ENCODE measurements at places on chromosomes 5 and 9.

- DNase-seq, result no peak
Measured at GRCh38 chr9:105114318-105114717, 130.1 kb upstream of the SLC44A1 start.

GRCh38 chr5:40689438-40689837 lies 9.7 kb downstream of the PTGER4 start:
- no peak for DNase-seq

GRCh38 chr5:101897914-101898313 lies 398.2 kb downstream of the SLCO4C1 start:
- DNase-seq, result no peak

DNA sequence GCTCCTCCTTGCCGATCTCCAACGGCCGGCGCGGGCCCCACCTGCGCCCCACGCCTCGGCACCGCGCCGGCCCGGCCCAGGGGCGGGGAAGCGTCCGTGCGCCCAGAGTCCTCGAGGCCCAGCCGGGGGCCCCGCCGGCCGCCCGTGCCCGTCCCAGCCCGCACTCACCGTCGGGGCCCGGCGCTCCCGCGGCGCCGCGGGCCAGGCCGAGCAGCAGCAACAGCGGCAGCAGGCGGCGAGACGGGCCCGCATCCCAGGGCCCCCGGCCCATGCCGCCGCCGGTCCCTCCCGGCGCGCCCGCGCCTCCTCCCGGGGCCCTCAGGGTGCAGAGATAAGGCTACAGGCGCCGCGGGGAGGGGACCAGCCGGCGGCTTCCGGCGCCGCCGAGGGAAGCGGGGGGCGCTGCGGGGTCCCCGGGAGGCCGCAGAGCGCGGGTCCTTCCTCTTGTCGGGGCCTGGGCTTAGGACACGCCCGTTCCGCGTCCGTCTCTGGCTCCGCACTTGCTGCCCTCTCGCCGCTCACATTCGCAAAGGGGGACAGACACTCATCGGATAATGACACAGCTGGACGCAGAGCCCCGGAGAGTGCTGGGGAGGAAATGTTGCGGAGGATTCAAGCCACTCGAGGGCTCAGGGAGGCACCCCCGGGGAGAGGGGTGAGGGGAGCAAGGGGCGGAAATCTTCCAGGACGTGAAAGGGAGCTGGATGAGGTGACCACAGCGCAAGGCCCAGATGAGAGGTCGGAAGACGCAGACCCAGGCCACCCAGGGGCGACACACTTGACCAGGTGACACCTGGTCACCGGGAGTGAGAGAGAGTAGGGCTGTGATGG lies at the start of gene SUSD1:
SUSD1 (minus strand) TSS at position 333 of the 831 bp plus-strand sequence; CDS start at position 271, 62 bp downstream.
- peak; percentile 51 for DNase-seq

DNA sequence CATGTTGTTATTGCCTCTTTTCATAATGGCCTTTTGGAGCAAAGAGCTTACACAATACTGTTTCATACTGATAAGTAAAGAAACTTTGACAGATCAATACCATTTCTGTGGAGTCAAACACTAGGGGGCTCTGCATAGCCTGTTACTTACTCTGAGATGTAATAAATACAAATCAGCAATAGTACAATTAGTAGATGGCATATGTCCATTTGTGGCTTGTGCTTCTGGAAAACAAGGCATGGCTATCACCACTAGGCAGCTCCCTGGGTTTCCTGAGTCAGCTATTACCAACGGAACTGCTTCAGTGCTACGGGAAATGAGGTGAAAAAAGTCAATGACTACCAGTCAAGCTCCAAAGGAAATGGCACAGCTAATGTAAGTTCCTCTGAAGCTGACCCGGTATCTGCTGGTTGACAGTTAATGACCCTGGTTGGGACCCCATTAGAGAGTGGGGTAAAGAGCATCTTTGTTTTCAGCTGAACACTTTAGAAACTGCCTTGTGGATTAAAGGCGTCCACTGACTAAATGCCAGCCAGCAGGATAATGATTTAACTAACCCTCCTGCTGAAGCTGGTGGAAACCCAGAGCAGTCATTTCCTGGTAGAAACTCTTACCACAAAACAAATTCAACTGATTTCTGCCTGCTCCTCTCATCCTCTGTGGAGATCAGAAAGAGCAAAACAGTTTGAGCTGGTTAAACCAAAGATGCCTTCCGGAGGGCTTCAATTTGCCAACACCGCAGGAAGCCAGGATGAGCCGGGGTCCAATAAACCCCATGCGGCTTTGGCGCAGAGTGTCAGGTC lies 69.0 kb upstream of the FAM169A start:
- no peak for DNase-seq

DNA sequence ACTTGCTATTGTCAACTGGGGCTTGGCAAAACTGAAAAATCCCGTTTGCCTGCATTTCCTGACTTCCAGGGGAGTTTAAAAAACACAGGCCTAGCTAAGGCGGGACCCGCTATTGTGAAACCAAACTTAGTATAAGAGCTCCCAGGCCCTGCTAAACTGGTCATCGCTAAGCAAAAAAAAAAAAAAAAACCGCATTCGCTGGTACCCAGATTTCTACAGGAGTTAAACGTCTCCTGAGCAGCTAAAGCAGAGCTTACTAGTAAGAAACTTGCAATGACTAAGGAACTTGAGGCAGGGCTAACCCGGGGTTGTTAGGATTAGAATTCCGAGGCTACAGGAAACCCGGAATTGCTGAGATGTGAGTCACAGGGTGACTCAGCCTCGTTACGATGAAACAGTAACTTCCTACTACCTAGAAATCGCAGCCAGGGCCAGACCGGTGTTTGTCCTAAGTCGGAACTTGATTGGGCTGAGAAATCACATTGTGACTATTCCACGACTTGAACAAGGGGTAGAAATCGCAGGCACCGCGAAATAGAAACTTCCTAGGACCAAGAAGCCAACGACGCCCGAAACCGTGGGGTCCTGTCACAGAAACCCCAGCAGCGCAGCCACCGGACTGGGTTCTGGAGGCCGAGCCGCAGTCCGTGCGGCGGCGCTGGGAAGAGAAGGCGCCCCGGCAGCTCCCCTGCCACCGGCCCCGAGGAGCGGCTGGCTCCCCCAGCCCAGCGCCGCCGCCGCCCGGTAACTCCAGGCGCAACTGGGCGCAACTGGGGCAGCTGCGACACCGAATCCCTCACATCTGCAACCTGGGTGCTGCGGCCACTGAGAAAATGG lies 89.4 kb downstream of the ANXA2R start:
- peak; percentile 85 for DNase-seq

DNA sequence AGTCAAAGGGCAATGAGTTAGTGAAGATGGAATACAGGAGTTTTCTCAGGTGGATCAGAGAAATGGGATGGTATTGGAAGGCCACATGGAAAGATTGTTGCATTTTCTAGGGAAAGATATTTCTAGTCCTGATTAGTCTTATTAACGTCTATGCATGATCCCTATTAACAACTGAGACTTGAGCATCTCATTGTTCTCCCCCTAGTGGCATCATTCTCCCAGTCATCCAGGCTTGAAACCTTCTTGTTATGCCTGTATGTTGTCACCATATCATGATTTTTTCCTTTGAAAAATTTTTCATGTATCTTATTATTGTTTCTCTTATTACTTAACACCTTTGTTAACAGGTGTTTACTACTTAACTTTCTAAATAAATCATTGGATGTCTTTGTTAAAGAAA lies 34.4 kb downstream of the KIF2A start:
- DNase-seq, result peak; percentile 41

- DNase-seq, result no peak
Measured at GRCh38 chr5:82340799-82341198, 62.6 kb upstream of the RPS23 start.

GRCh38 chr9:12091865-12092527 lies 601.2 kb upstream of the TYRP1 start:
- no peak for DNase-seq

DNA sequence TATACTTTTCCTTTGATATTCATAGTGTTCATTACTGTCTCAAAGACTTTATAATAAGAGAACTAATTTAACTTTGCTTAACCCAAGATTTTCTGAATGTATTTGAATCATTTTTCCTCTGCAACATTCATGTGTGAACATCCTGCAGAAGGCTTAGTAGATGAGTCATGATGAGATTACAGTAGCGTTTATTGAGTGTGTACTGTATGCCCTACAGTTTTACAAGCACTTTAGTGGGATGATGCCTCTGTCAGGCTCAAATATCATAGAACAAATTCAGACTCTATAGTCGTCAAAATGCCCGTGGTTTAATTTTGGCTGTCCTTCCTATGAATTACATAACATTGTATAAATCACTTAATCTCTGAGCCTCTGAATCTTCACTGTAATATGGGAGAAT lies 41.2 kb downstream of the FYB1 start:
- no peak for DNase-seq

DNA sequence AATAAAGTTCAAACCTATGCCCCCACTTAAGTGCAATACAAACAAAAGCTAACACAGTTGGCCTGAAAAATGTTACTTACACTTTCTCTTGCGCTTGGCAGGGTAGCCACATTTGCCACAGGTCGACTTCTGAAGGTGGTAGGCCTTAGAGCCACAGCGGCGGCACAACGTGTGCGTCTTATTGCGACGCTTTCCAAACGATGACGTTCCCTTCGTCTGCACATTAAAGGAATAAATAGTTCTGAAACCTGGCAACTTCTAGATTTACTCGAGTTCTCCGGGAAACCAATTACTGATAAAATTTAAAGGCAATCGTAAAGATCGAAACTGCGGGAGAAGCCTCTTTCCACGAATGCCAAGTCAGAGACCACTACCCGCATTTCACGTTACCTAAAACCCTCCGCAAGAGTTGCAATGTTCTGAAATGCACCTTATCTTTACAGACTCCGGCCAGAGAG lies 602 bp downstream of the RPL37 start:
- DNase-seq, result peak; percentile 70

- DNase-seq, result no peak
Measured at GRCh38 chr9:136542241-136543040, 3.4 kb downstream of the NOTCH1 start.

- DNase-seq, result no peak
Measured at GRCh38 chr9:703392-703791, 138.1 kb upstream of the DMRT1 start.

GRCh38 chr9:127873223-127873691 lies 4.2 kb downstream of the AK1 start:
- DNase-seq, result no peak

GRCh38 chr5:38316544-38317224 lies 58.3 kb downstream of the EGFLAM start:
- DNase-seq, result no peak

- DNase-seq, result no peak
Measured at GRCh38 chr9:78443946-78444345, 147.0 kb downstream of the PSAT1 start.

DNA sequence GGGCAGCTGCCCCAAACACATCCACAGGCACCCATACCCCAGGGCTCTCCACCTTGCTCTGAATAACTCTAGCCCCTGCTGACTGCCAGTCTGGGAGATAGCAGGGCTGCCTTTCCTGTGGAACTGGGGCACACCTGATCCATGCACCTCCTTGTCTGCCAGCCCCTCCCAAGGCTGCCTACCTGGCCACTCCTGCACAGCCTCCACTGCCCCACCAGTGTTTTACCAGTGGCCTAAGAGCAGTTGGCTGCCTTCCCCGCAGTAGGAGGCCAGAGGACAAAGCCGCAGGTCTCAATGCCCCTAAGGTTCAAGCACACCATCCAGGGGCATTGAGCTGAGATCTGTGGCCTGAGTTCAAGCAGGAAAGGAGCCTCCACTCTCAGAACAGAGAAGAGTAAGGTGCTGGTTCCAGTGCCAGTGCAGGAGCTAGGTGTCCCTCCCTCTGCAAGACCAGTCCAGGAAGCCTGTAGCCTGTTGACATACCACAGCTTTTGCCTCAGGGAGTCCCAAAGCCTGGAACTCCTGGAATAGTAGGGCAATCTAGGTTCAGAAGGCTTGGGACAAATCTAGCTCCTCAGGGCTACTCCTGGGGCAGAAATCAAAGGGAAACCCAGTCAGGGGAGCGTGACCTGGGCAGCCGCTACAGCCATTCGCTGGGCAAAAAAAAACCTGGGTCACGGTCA lies 514.5 kb upstream of the PTGER4 start:
- DNase-seq, result no peak

DNA sequence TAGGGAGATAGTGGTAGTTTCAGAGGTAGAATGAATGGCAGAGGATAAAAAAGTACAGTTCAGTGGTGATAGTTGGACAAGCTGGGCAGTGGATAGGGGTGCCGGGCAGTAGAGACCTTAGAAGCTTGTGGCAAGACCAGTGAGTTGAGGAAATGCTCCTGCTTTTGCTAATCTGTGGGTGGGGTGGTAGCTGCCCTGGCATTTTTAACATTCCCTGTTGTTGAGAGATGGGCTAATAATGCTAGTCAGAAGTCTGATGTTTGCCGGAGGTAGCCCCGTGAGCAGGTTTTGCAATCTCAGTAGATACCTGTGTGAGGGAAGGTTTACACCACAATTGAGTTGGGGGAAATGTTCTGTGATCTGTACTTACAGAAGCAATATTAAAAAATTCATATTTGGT lies 91.1 kb downstream of the TRIO start:
- no peak for DNase-seq

DNA sequence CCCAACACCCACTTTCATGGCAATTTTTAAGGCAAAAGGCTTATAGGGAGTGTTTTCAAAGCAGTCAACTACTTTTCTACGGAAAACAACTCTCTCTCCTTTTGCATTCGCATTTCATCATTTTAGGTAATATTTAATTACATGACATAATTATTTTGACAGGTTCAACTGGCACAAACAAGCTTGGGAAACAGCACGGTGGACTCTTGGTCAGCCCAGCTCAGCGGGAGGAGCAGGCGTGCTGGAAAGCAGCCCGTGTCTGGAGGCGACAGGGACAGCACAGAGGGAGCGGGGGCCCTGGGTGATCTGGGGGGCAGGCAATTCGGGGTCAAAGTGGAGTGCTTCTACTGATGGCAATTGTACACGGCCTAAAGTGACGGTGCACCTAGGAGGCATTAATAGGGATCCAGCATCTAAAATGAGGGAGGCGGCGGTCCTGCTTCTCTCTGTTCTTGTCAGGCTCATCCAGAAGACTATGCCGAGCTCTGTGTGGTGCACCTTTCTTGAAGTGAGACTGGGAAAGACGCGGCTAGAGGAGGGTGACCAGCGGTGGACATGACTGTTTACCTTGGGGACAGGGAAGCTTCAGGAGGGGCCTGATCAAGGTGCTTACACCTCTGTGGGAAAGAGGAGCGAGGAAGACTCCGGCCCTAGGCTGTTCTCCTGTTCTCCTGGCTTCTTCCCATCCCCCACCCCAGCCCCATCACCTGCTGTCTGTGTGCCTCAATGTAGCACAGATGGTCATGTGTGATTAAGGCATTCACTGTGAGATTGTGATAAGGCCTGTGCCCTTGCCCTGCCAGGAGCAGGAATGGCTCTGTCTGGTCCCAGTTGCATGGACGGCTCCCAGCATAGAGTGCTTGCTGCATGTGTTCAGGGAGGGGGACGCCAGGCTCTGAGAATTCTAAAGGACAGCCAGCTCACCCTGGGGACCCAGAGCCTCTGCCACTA lies 3.4 kb downstream of the MYMK start:
- no peak for DNase-seq

- no peak for DNase-seq
Measured at GRCh38 chr9:72042928-72043327, 17.5 kb downstream of the C9orf57 start.

- no peak for DNase-seq
Measured at GRCh38 chr5:2751592-2752021, at the start of gene IRX2. IRX2 (minus strand) TSS chr5:2751677; CDS start chr5:2751413, 264 bp downstream.

DNA sequence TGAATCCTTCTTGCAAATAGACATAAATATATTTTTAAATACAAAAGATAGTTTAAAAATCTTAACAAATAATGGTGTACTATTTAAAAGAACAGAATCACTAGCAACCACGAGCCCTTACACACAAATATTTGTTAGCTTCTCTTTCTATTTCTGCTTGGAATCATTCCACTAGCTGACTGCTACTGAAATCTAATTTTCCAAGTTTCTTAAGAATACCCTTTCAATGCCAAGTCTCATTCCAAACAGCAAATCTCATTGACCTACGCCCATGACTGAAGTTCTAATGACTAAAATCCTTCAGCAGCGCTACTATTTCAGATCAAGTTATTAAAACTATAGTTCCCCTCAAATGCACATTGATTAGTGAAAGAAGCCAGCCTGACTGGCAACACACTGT lies 13.2 kb upstream of the PPP1R2B start:
- DNase-seq, result no peak
